ENCODE measurements at places on chromosomes 16 and 17.

- no peak for DNase-seq
Observed at GRCh38 chr16:30369091-30369937, 980 bp downstream of the TBC1D10B start.

GRCh38 chr16:22874394-22874793, 60.4 kb downstream of the HS3ST2 start:
- DNase-seq: no peak

GRCh38 chr17:62043140-62043539, 21.9 kb downstream of the MED13 start:
- DNase-seq: no peak

DNA sequence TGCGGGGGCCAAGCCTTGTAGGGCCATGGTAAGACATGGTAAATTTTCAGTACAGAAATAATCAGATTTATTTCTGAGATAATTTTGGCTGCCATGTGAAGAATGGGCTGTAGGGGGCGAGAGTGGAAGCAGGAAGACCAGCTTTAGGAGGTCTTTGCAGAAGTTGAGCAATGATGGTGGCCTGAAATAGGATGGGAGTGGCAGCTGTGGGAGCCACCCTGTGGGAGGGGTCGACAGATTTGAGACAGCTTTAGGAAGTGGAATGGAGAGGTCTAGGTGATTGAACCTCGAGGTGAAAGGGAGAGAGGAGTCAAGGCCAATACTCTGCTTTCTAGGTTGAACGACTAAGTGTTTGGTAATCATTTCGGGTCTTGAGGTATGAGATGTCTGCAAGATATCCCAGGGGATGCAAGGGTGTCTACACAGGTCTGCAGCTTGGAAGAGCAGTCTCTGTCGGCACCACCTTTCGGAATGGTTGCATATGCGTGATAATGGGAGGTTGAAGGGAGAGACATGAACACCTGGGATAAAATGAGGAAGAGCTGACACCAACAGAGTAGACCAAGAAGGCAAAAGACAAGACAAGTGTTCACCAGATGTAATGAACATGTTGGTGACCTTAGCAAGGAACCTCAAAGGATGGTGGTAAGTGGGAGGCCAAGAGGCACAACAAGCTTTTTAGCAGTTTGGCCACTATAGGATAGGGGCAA, 4.2 kb upstream of the ATXN7L3 start:
- DNase-seq: no peak
